Left cardiac atrium (tissue), 4 donors: ENCODE measurements at places on chromosomes 5 and 9.

GRCh38 chr9:83765376-83765775 is 52.2 kb downstream of the GKAP1 start:
- DNase-seq: no peak

- no peak for DNase-seq
Measured at GRCh38 chr9:116394894-116395698, 241.5 kb downstream of the PAPPA start.

DNA sequence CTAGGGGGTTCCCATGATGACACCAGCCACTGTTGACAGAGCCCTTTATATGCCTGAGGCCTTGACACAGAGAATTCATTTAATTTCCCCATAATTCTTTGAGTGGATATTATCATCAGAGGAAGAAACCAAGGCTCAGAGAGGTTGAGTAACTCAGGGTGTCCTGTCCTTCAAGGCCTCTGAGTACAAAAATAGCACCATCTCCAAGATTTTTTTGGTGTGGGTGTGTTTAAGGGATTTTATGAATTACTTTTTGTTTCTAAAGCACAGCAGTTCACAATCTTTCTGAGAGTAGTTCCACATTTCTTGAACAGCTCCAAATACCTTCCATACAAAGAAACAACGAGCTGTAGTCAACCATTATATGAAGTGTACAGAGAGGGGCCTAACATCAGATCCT is 6.2 kb upstream of the GSN start:
- no peak for DNase-seq

- DNase-seq: no peak
Measured at GRCh38 chr9:86454701-86455615, 100.7 kb upstream of the TUT7 start.

GRCh38 chr5:134383980-134384697 is 12.8 kb downstream of the UBE2B start:
- no peak for DNase-seq

- DNase-seq: no peak
Measured at GRCh38 chr9:114988962-114989599, 58.7 kb upstream of the TNFSF8 start.

DNA sequence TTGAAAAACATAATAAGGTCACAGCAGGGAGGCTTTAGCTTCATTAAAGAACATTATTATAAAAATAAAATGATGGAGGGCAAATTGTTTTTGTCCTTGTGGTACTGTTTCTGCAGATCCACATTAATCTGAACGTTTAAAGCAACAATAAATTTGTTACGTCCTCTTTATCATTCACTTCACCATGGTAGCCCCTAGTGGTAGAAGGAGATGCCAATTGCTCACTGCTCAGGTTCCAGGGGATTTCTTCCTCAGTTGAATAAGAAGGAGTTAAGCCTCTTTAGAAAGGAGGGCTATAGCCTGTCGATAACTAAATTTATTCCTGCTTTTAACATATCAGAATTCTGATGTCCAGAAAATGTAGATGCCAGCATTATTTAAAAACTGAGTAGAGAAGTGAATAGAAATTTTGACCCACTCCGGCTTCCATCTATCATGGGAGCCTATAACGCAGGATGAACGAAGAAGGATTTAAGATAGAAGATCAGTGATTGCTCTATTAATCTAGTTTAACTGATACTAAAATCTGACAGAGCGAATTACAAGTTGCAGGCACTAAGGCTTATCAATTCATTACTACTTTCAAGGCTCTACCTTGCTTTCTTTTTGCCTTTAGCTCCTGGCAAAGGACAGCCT is 692.3 kb downstream of the PTPRD start:
- DNase-seq: no peak

DNA sequence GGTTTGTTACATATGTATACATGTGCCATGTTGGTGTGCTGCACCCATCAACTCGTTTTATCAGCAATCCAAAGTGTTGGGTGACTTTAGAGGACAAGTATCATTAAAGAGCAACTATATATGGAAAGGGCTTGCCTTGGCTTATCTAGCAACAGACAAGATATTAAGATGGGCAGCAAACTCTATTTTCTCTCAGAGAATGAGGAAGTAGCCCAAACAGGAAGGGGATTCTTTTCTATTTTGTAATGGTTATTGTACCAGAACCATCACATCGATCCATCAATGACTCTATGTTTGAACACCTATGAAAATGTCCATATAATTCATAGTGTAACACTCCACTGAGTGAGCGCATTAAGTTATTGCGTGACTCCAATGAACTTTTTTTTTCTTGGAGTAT is 260.1 kb upstream of the SLC24A2 start:
- DNase-seq: no peak

DNA sequence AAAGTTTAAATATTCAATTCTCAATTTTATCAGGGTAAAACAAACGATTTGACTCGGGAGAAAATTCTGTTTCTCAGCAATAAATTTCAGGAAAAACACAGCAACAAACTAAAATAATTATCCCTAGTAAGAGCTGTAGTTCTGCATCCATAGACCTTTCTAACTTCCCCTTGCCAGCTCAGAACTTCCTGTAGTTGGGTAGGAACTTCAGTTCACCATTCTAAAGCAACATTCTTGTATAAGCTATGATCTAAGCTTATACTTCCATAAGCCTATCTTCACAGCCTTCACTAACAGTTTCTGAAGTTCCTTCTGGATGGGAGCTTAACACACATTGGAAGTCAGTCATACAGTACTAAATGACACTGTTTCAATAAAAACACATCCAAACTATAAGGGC is 96.6 kb downstream of the UBAP2 start:
- DNase-seq: no peak

- DNase-seq: no peak
Measured at GRCh38 chr9:89687188-89687587, 82.4 kb downstream of the GADD45G start.

- no peak for DNase-seq
Measured at GRCh38 chr5:147481874-147482705, 27.8 kb downstream of the DPYSL3 start.

DNA sequence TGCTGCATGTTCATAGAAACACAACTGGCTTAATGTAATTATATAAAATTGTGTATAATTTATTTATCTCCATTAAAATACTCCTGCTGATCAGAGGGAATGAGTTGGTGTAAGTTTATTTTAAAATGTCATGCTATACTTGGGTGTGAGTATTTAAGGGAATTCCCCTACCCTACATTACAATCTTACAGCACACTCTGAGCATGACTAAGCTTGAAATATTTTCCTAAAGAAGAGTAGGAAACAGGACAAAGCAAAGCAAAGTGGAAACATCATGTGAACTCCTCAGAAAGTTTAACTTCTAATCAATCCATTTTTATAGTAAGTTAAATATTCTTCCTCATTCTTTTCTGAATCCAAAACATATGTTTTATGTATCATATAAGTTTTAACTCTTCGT is 1271.3 kb downstream of the EFNA5 start:
- DNase-seq: no peak

DNA sequence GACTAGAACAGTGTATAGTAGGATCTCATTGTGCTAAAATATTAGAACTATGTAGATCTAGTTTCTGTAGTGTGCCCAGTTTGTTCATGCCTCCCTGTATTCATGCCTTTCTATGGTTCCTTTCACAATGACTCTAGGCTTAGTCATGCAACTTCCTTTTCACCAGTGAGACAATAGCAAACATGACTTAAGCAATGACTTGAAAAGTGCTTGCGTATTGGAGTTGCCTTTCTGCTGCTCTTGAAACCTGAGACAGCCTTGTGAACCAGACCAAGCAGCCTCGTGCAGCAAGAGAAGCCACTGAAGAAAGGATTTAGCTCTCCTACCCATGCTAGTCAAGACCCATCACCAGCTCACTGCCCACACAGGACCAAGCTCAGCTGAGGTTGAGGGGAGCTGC is 294.5 kb upstream of the TAS2R1 start:
- no peak for DNase-seq

DNA sequence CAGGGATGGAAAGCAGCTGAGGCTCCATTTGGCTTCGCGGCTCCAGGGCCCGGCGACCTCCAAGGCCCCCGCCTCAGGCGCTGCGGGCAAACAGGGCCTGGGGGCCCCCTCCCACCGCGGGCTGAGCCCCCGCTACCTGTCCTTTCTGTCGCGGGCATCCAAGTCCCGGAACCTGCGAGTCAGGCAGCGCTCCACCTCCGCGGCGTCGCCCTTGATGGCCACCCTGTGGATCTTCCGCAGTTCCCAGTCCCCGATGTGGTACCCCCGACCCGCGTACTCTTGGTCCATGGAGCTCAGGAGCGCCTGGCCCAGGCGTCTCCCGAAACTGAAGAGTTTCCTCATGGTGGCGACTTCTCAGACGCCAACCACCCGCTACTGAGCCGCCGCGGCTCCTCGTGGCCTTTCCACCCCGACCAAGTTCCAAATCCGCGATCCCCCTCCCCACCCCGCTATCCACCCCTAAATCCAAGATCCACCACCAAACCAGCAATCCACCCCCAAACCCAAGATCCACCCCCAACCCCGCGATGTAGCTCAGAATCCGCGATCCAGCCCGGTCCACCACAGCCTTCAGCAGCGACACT is 86.5 kb upstream of the CCDC180 start:
- no peak for DNase-seq

GRCh38 chr5:126716861-126717260 is 60.1 kb upstream of the LMNB1 start:
- no peak for DNase-seq

GRCh38 chr5:54792611-54793404 is 192.6 kb downstream of the ESM1 start:
- DNase-seq: no peak

- DNase-seq: no peak
Measured at GRCh38 chr5:173397516-173397915, 69.3 kb upstream of the STC2 start.

GRCh38 chr9:89541798-89542197 is 43.9 kb upstream of the SEMA4D start:
- DNase-seq: no peak

DNA sequence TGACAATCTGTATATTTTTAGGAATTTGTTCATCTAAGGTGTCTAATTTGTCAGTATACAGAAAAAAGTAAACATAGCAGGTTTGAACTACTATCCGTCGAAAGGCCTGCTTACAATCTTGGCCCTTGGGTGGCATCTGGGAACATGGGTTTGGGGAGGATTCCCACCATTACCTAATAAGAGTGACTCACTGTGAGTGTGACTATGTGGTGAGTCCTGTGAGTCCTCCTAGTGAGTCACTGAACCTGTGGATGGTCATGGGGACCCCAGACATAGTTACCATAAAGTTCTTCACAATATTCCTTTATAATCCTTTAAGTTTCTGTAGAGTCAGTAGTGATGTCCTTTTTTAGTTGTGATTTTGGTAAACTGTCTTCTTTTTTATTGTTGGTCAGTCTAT is 37.0 kb downstream of the RNF130 start:
- no peak for DNase-seq

DNA sequence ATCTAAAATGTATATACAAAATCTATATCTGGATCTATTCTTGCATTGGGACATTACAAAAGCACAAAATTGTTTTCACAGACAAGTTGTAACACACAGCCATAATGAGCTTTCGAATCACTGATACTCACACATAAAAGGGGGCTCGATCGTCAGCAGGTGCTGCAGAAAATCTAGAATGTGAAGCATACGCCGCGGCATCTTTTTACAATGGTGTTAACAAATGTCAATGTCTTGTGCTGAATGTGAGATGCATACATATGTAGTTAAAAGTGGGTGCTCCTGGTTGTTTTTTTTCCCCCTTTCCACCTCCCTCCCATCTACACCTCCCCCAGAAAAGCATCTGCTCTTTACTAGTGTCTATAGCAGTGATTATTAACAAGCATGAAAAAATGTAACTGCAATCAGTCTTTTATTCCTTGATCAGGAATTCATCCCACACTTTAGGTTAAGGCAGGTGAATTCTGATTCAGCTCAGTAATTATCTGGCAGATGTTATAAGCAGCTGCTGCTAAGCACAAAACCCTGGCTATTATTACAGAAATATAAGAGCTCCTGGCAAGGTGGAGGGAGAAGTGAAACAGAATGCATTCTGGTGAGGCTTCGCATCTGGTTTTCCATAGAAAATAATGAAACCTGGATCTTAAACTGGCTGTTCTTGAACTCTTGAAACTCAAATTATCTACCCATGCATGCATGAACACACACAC is 114.1 kb downstream of the MPDZ start:
- DNase-seq: no peak

DNA sequence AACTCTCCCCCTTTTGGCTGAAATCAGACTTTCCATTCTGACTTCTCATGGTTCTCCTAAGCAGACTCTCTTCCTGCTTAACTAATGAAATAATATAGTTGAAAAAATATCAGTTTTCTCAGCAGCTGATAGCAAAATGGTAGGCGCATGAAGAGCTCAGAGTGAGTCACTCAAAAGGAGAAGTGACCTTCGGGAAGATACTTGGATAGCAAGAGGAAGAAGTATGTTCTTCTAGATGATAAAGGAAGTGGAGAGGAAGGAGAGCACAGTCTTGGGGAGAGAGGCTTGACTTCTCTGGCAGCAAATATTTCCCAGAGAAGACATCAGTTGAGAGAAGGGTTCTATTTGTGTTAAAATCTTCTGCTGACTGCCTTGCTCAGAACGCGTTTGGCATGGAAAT is 101.5 kb downstream of the TAF11L14 start:
- DNase-seq: no peak

DNA sequence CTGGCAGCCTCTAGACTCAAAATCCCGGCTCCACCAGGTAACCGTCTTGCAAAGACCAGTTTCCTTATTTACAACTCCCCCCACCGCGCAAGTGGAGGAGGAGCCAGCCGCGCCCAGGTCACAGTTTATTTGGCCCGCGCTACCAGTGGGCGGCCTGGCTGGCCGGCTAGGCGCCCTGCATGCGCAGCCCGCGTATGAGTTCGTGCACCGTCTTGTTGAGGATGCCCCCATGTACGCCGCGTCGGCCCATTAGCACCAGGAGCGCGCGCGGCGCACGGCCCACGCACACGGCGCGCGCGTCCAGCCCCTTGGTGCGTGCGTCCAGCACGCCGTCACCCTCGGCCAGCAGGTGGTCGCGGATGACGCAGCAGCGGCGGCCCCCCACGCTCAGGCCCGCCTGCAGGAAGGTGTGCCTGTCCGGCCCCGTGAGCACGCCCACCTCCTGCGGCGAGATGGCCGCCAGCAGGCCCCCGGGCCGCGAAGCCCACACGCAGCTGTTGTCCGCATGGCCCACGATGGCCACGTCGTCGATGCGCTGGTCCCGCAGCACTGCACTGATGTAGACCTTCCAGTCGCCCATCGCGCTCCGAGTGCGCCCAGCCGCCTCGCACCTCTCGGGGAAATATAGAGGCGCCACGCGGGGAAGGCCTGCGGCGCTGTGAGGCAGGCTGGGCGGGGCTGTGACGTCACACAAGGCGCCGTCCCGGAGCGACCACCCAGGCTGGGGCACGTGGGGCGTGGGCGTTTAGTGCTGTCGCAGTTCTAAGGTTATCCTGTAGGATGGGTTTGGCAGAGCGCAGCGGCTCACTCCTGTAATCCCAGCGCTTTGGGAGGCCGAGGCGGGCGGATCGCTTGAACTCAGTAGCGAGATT is at the start of gene PFN3:
Gene PFN3, minus strand, starts transcription at position 665 of the 872 bp plus-strand sequence. Its CDS starts 85 bp downstream, at position 580.
- peak; percentile 45 for DNase-seq

GRCh38 chr5:109693535-109694400 is 4.0 kb downstream of the MAN2A1 start:
- DNase-seq: no peak

GRCh38 chr5:173714551-173715428 is 98.3 kb upstream of the BOD1 start:
- no peak for DNase-seq
